ENCODE measurements at places on chromosomes 3 and 15.

GRCh38 chr3:32952369-32953077 lies 1.1 kb downstream of the CCR4 start:
- DNase-seq, result no peak

GRCh38 chr3:54856271-54856670 lies 71.6 kb downstream of the LRTM1 start:
- DNase-seq, result no peak

GRCh38 chr3:14816359-14816758 lies 2.4 kb upstream of the FGD5 start:
- no peak for DNase-seq

DNA sequence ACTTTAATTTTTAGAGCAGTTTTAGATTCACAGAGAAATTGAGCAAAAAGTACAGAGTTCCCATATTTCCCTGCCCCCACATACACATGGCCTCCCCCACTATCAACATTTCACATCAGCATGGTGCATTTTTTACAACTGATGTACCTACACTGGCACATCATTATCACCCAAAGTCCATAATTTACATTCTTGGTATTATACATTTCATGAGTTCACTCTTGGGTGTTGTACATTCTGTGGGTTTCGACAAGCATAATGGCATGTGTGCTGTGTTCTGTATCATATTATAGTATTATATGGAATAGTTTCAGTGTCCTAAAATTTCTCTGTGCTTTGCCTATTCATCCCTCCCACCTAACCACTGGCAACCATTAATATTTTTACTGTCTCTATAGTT lies 419.8 kb upstream of the THBS1 start:
- no peak for DNase-seq

DNA sequence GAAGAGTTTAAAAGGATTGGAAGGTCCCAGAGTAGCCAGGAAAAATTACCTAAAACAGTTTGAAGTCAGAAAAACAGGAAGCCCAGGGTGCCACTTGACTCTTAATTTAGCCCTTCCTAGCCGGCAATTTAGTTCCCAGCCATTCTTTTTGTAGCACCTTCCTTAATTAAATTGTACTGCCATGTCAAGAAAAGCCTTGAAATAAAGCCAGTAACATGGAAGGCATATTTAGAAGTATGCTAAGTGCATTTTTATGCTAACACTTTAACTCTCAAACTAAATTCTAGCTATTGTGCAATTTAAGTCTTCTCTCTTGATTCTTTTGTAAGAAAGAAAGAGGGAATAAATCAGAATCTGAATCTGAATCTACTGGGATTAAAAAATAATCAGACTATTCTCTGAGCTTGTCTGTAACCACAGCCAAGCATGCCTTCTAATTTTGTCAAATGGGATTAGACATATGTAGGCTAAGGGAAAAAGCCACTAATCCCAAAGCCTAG lies 43.2 kb downstream of the MAP3K13 start:
- no peak for DNase-seq

DNA sequence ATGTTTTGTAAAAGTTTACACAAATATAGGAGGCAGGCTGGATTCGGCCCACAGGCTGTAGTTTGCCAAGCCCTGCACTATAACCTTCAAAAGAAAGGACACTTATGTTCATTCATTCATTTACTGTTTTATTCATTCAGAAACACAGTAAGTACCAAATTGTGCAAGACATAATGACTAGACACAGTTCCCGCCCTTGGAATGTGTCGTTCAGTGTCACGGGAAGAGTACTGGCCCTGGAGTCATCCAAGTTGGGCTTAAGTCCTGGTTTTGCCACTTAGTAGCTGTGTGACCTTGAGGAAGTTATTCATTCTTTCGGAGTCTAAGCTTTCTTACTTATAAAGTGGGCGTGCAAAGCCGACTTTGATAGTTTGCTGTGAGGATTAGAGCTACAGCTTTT lies 22.0 kb downstream of the COLQ start:
- DNase-seq, result no peak

DNA sequence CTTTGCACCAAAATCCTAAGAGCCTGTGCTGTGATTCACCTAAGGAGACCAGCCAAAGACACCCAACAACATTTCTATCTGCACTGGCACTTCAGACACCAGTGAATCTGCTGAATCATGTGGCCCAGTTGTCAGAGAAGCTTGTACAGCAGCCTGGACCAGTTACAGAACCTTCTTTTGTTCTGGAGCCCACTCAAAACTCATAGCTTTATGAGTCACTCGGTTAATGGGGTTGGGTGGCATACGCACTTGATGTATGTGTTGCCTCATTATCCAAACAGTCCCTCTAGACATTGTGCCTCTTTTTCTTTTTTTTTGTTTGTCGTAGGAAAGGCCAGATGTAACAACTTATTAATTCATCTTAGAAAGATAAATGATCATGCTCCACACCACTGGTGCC lies 25.6 kb upstream of the GOLGA6L2 start:
- DNase-seq, result no peak

DNA sequence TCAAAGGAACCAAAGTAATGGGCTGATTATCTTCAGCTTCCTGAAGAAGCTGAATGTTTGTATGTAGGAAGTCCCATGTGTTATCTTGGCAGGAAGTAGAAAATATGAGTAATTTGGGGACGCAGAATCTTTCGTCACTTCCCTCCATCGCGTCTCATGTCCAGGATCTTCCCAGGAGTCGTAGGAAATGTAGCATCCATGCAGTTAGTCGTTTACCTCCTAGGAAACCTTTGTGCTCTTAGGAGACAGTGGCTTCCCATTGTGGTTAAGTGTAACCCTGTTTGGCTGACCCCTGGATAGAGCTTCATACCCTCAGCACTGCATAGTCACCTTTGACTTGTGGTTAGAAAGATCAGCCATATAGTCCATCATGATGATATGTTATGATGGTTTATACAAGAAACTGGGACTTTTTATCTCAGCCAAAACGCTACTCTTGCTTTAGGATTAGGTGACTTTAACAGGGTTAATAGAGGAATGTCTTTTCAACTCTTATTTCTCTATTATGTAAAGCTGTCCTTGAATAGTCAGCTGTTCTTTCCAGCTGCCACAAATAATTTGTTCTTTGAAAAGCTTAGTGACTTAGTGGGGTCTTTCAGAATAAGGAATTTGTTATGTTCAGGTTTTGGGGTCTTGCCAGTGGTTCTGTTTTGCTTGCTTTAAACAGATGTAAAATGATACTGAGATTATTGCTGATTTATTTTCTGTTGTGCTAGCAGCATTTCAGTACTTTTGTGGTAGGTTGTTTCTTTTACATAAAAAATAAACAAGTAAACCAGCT lies 92.2 kb downstream of the KLHL25 start:
- peak; percentile 23 for DNase-seq

- DNase-seq, result no peak
These were observed 82.1 kb downstream of the PCSK6 start for GRCh38 chr15:101407439-101407838.

DNA sequence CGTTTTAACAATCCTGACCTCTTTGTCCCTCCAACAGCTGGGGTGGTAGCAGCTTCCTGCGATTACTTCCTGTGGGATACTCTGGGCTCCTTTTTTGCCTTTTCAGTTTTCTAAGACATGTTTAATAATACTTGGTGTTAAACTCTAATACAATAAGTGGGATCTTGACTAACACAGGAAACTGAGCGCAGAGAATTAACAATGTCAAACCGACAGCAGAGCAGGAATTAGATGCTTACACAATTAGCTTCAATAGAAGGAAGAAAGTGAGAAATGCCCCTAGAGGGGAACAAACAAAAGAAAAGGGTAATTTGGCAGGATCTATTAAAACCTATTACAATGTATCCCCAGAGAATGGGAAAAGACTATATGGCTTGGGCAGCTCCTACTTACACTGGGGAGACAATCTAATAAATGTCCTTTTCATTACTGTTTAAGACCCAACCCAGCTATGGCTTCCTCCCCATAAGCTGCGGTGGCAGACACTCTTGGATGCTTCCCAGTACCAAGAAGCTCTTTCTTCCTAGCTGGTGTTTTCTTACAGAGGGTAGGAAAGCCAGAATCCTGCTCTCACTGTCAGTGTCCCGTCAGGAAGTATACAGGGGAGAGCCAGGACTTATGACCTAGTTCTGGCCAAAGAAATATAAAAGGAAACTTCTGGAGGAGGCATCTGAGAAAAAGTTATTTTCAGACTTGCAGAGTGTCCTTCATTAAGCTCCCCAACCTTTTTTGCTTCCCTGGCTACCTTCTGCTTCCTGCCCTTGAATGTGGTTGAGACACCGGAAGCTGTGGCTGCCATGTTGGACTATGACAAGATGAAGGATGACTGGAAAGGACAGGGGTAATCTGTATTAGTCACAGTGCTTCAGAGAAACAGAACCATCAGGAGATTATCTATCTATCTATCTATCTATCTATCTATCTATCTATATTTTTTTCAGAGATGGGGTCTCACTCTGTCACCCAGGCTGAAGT lies 194.1 kb upstream of the KBTBD8 start:
- DNase-seq, result no peak

DNA sequence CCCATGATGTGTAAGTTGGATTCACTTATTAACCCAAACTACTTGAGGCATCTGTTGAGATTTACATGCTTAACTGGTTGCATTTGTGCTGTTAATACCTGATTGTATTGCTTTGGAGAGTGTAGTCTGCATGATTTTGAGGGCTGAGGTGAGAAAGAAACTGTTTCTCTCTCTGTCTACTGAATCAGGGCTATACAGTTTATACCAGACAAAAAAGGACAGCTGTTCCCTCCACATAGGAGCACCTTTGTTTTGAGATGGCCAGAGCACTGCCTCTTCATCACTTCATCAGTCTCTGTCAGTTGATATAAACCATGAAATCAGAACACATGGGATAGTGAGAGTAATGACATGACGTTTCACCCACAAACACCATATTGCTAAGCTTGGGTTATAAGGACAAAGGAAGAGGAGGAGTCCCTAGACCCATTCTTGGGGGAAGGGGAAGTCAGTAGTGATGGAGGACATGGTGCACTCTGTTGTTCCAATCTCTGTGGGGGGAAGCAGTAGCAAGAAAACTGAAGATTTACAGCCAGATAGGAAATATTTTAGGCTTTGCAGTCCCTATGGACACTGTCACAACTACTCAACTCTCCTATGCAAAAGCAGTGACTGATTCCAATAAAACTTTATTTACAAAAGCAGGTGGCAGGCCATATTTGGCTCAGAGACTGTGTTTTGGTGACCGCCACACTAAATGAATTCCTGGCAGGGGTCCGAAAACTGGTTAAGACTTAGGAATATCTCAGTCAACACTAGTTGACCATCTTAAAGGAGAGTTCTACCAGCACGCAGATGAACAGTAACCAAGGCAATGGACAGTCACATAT lies 123.9 kb upstream of the NR2E3 start:
- no peak for DNase-seq

GRCh38 chr3:149266736-149267135 lies 45.1 kb upstream of the CP start:
- no peak for DNase-seq

GRCh38 chr3:123667784-123668183 lies 82.9 kb upstream of the HACD2 start:
- DNase-seq, result no peak

- DNase-seq, result no peak
These were observed 467.1 kb downstream of the RBMS3 start for GRCh38 chr3:29747991-29748390.

- DNase-seq, result no peak
These were observed 240.6 kb upstream of the TOPAZ1 start for GRCh38 chr3:44001072-44001471.

- DNase-seq, result no peak
These were observed 43.7 kb downstream of the LRRC49 start for GRCh38 chr15:70936326-70936725.

DNA sequence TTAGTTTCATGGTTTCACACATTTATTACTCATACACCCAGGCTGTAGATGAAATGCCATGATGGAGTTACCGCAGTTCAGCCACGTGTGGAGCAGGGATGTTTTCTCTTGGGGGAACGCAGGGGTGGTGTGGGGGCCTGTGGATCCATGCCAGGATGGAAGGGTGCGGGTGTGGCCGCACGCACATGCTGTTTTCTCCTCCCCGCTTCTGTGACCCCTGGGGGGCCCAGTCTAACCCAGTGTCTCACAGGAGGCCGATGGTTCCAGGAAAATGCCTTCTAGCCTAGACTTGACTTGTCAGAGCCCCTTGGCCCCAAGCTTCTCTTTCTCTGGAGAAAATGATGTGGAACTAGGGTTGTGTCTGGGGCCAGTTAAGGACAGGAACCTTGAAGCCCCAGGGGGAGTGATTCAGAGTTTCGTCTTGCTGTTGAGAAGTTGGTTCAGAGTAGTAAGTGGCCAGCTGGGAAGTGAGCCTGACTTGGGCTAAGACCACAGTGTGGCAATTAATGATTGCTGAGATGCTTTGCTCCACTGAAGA lies 240.4 kb upstream of the BHLHE40 start:
- no peak for DNase-seq

DNA sequence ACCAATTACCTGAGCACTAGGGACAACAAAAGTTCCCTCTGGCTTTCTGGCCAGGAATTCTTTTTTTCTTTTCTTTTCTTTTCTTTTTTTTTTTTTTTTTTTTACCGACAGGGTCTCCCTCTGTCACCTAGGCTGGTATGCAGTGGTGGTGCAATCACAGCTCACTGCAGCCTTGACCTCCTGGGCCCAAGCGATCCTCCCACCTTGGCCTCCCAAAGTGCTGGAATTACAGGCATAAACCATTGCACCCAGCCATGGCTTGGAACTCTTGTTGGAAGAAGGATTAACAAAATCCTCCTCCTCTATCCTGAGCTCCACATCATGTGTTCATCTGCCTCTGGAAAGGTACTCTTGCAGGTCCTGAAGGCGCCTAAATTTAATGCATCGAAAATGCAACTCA lies 2.9 kb upstream of the LTF start:
- DNase-seq, result no peak

DNA sequence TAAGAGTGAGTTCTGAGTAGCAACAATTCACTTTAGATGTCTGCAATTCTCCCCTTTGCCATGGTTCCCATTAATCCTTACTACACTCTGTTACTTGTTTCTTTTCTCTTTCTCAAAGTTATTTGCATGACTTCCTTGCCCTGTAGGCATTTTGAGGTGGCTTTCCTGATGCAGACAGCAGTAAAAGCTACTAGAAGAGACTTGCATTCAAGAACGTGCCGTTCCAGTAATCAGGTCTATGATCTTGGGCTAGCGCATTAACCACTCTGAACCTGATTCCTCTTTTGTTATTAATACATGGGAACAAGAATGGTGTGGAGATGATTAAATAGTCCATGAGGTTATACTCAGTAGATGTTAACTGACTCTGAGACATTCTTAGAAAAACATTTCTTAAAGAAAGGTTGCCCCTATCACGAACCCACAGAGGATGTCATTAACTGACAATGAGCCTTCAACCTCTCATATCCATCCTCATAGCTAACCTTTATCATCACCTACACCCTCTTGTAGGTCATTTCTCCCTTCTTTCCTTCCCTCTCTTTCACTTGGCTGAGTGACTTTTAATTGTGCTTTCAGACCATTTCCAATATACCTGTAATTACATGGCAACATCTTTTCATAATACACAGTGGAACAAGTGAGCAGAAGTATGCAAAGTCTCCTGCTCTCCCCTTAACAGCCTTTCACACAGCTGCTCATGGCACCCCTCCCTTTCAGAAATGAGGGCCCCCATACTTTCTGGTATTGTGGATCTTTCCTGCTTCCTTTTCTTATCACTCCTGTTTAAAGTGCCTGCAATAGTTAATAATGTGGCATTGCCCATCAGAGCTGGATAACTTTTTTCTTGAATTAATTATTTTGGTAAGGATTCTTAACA lies 175.9 kb downstream of the CHST2 start:
- DNase-seq, result no peak

GRCh38 chr3:186882150-186882524 lies 39.6 kb downstream of the ADIPOQ start:
- DNase-seq, result no peak
